Adrenal gland (tissue), 19 donors: ENCODE measurements at places on chromosomes 6 and 20. TPM values are rescaled to one million over a fixed set of nuclear protein-coding genes. Genes with fewer than 3 reads are reported as not detected.

Gene BMP7
- not detected for total RNA-seq

Gene SLPI
- 1.8 TPM for total RNA-seq

Gene TSPO2
- total RNA-seq, result not detected

DNA sequence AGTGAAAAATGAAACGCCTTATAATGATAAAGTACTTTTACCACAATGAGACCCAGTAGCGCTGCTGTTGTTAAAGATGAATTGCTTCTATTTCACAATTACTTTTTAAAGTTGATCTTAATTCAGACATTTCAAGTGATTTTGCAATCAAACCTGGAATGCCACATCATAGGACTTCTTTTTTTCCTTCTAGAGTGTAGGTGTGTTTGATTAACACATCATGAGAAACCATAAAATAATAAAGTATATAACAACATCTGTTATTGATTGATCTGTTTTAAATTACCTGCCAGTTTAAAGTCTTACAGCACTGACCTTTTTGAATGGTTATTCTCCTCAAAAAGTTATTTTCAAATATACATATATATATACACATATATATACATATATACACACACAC, 38.6 kb downstream of the HEBP2 start:
- H3K4me1 ChIP-seq, result no peaks in the 10 kb centered on the region
- no peaks in the 10 kb centered on the region for H3K27me3 ChIP-seq
- H3K36me3 ChIP-seq, result no peaks in the 10 kb centered on the region
- no peak overlapping the region for H3K27ac ChIP-seq
- DNase-seq, result no peak
- H3K4me3 ChIP-seq, result no peak overlapping the region

Gene RPP40
- total RNA-seq, result 15.8 TPM

Gene AK9
- total RNA-seq, result 4.7 TPM

DNA sequence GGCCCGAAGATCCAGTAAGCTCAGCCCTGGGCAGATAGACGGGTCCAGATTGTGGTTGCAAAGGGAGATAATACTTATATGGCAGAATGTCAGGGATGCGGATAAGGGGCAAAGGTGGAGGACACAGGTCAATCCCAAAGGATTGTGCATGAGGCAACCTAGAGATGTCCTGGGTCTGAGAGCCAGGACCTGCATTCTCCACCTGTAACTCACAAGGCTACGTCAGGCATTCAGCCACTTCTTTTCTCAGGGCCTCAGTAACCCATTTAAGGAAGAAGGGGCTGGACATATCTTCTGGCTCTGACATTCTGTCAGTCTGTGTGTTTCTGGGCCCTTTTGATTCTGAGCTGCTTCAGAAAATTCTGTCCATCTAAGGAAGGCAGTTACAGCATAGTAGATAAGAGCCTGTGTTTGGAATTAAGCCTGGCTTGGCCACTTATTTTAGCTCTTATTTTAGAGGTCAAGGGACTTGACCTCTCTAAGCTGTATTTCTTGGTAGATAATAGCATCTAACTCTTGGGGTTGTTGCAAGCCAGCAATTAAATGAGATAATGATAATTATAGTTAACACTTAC, 40.2 kb downstream of the CNBD2 start:
- DNase-seq, result no peak
- H3K27me3 ChIP-seq, result no peaks in the 10 kb centered on the region
- no peaks in the 10 kb centered on the region for H3K4me1 ChIP-seq
- H3K27ac ChIP-seq, result no peak overlapping the region
- H3K4me3 ChIP-seq, result no peak overlapping the region

DNA sequence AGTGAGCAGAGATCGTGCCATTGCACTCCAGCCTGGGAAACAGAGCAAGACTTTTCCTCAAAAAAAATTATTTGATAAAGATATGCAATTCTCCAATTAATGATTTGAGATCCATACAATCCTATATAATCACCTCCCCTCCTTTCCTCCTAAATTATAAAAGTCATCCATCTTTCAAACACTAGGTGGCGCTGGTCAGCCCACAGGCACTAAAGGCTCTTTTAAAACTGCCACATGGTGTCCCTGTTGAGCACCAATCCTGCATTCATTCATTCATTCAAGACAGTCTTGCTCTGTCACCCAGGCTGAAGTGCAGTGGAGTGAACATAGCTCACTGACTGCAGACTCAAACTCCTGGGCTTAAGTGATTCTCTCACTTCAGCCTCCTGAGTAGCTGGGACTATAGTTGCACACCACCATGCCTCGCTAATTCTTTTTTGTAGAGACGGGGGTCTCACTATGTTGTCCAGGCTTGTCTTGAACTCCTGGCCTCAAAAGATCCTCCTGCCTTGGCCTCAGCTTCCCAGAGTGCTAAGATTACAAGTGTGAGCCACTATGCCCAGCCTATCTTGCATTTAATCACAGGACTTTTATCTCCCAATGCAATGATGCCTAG, 58.7 kb upstream of the SLC2A12 start:
- no peaks in the 10 kb centered on the region for H3K4me1 ChIP-seq
- no peak for DNase-seq
- no peak overlapping the region for H3K27ac ChIP-seq
- peaks cover 5% of the 10 kb centered on the region for H3K27me3 ChIP-seq

DNA sequence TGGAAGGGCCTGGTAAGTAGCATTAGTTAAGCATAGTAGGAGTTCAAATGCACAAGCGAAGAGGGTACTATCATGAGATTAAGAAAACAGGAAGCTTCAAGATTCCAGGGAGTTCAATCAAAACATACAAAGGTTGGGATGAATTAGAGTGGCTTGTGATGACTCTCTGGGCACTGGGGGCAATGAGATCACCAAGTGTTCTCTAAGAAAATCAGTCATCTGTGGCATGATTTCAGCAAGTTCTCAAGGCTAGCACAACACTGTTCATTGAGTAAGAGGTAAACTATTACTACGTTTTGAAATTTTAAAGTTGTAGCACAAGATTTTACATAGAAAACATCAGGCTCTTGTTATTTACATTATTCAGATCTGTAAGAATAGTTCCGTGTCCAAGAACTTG, 139.7 kb upstream of the FLRT3 start:
- H3K4me1 ChIP-seq, result no peaks in the 10 kb centered on the region
- H3K36me3 ChIP-seq, result no peaks in the 10 kb centered on the region
- H3K27ac ChIP-seq, result no peak overlapping the region

Gene BMP5
- total RNA-seq, result 0.18 TPM

Gene CALHM4
- not detected for total RNA-seq

DNA sequence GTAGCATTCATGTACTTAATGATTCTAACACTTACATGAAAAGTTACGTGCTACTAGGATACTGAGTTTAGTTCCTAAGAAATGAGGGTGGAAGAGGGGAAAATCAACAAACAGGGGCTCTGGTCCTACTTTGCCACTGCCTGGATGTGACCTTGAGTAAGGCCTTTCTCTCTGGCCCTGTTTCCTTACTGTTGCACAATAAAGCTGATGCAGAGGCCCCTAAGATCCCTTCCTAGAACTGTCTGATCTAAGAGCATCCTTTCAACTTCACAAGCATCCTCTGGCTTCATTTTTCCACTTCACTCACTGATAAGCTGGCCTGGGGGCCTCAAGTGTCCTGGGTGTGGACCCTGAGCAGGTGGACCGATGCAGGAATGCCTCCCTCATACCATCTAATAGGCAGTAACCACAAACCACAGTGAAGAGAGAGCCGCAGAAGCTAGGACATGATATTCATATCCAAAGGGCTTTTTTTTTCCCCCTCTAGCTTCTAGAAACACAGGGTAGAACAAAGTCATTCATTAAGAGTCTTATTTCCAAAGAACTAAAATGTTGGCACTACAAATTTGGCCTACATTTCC, 21.6 kb downstream of the FKBP1A start:
- no peaks in the 10 kb centered on the region for H3K27me3 ChIP-seq
- H3K4me1 ChIP-seq, result peaks cover 51% of the 10 kb centered on the region
- H3K4me3 ChIP-seq, result no peak overlapping the region
- no peak for DNase-seq
- H3K27ac ChIP-seq, result peak overlapping the region; percentile 65

Gene ANGPT4
- total RNA-seq, result 0.27 TPM

GRCh38 chr6:165755583-165755982, 92.5 kb upstream of the PDE10A start:
- no peak for DNase-seq
- H3K4me3 ChIP-seq, result no peak overlapping the region
- no peak overlapping the region for H3K27ac ChIP-seq
- H3K27me3 ChIP-seq, result no peaks in the 10 kb centered on the region

- no peak for DNase-seq
- H3K27ac ChIP-seq, result no peak overlapping the region
- H3K4me1 ChIP-seq, result peaks cover 8% of the 10 kb centered on the region
- H3K27me3 ChIP-seq, result peaks cover 13% of the 10 kb centered on the region
These were observed 590 bp downstream of the C20orf204 start for GRCh38 chr20:64036346-64037198.

DNA sequence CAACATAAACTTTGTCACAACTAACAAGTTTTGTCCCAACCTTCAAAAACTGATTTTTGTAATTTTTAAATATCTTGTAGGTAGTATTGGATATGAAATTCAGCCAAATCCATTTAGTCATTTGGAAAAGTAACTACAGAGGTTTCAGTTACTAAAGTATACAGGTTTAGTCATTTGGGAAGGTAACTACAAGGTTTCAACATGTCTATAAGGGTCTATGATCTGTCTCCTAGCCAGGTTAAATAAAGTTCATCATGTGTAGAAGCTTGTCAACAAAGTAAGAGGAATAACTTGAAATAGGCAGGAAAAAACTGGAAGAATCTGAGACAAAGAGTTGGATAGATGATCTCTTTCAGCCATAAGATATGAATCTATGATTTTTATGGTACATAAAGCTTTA, 229.8 kb downstream of the COL12A1 start:
- H3K27ac ChIP-seq, result no peak overlapping the region
- no peaks in the 10 kb centered on the region for H3K36me3 ChIP-seq
- no peaks in the 10 kb centered on the region for H3K27me3 ChIP-seq
- no peaks in the 10 kb centered on the region for H3K4me1 ChIP-seq
- H3K4me3 ChIP-seq, result no peak overlapping the region
- no peak for DNase-seq

GRCh38 chr6:45818655-45819054, 197.0 kb downstream of the CLIC5 start:
- H3K4me1 ChIP-seq, result no peaks in the 10 kb centered on the region
- H3K36me3 ChIP-seq, result no peaks in the 10 kb centered on the region
- H3K4me3 ChIP-seq, result no peak overlapping the region
- no peak for DNase-seq
- H3K27ac ChIP-seq, result no peak overlapping the region
- H3K27me3 ChIP-seq, result no peaks in the 10 kb centered on the region

- H3K27ac ChIP-seq, result no peak overlapping the region
- H3K4me1 ChIP-seq, result peaks cover 23% of the 10 kb centered on the region
- no peak overlapping the region for H3K4me3 ChIP-seq
- H3K27me3 ChIP-seq, result no peaks in the 10 kb centered on the region
- DNase-seq, result no peak
These were observed 27.4 kb downstream of the TRAM2 start for GRCh38 chr6:52549428-52549827.

Gene GPX5
- not detected for total RNA-seq

Gene GGTLC1
- total RNA-seq, result not detected

Gene BPIFA1
- not detected for total RNA-seq

- DNase-seq, result no peak
- H3K27ac ChIP-seq, result no peak overlapping the region
- H3K27me3 ChIP-seq, result no peaks in the 10 kb centered on the region
- no peak overlapping the region for H3K4me3 ChIP-seq
- no peaks in the 10 kb centered on the region for H3K36me3 ChIP-seq
These were observed 82.0 kb upstream of the TRAF3IP2 start for GRCh38 chr6:111687652-111688051.

DNA sequence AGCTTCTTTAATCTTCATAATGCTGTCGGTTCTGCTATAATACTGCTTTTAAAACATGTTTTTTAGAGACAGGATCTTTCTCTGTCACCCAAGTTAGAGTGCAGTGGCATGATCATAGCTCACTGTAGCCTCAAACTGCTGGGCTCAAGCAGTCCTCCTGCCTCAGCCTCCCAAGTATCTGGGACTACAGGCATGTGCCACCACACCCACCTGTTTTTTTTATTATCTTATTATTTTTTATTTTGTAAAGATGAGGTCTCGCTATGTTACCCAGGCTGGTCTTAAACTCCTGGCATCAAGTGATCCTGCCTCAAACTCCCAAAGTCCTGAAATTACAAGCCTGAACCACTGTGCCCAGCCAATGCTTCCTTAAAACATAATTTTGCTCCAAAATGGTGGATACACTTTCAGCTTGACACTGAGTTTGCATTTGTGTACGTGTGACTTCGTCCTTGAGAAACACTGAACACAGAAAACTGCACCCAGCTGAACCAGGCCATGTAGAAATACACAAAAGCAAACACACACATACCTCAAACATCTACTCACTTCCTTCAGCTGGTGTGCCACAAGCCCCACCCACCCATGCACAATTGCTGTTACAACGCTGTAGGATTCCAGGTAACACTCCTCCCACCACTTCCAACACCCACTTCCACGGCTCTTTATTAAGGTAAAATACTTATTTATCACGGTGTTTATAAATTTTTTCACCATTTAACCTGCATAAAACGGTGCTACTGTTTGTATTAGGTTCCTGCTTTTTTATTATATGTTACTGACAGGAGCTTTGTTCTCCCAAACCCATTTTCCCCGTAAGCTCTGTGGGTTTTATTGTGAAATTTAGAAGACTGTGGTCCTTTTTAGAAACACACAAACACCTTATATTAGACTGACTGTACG, 109.1 kb downstream of the TSHZ2 start:
- no peaks in the 10 kb centered on the region for H3K27me3 ChIP-seq
- no peaks in the 10 kb centered on the region for H3K36me3 ChIP-seq
- peak overlapping the region; percentile 72 for H3K27ac ChIP-seq
- peaks cover 22% of the 10 kb centered on the region for H3K4me1 ChIP-seq

Gene SAMD3
- 12.5 TPM for total RNA-seq

DNA sequence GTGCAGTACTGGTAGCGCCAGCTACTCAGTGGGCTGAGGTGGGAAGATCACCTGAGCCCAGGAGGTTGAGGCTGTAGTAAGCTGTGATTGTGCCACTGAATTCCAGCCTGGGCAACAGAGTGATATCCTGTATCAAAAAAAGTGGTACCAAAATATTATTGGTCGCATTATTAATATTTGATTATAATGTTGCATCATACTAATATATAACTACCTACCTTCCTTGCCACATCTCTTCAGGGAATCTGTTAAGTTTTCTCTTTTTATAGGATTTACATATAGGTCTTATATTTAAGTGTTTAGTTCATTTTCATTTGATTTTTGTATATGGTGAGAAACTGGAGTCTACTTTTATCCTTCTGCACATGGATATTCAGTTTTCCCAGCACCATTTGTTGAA, 66.3 kb upstream of the PHACTR3 start:
- no peaks in the 10 kb centered on the region for H3K36me3 ChIP-seq
- H3K4me1 ChIP-seq, result no peaks in the 10 kb centered on the region
- DNase-seq, result no peak
- no peak overlapping the region for H3K4me3 ChIP-seq
- H3K27ac ChIP-seq, result no peak overlapping the region

GRCh38 chr6:134347885-134348805, 30.2 kb upstream of the SGK1 start:
- peak; percentile 73 for DNase-seq
- H3K36me3 ChIP-seq, result no peaks in the 10 kb centered on the region
- no peaks in the 10 kb centered on the region for H3K27me3 ChIP-seq
- H3K4me1 ChIP-seq, result no peaks in the 10 kb centered on the region
- no peak overlapping the region for H3K4me3 ChIP-seq

Gene ENPP5
- 8.8 TPM for total RNA-seq

GRCh38 chr6:85461798-85462170, 11.9 kb downstream of the NT5E start:
- no peak for DNase-seq
- H3K27ac ChIP-seq, result no peak overlapping the region
- no peaks in the 10 kb centered on the region for H3K27me3 ChIP-seq
- peaks cover 45% of the 10 kb centered on the region for H3K4me1 ChIP-seq
